ENCODE measurements at places on chromosomes 16 and 17.

GRCh38 chr17:28937044-28937729 lies 14.1 kb downstream of the PHF12 start:
- DNase-seq: no peak

DNA sequence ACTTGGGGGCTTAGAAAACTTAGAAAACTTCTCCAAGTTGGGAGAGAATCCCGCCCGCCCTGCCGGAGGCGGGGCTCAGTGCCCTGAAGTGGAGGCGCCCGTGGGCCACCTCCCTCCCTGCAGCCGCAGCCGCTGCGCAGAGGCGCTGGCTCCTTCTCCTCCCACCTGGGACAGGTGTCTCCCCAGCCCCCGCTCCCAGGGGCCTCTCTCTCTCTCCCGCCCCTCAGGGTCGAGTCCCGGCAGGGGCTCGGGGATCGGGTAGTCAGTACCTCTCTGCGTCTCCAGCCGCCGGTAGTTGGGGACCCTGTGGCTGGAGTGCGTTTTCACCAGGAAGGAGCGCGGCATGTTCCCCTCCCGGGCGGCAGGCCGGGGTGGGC lies 257 bp downstream of the SNAI3 start:
- no peak for DNase-seq

DNA sequence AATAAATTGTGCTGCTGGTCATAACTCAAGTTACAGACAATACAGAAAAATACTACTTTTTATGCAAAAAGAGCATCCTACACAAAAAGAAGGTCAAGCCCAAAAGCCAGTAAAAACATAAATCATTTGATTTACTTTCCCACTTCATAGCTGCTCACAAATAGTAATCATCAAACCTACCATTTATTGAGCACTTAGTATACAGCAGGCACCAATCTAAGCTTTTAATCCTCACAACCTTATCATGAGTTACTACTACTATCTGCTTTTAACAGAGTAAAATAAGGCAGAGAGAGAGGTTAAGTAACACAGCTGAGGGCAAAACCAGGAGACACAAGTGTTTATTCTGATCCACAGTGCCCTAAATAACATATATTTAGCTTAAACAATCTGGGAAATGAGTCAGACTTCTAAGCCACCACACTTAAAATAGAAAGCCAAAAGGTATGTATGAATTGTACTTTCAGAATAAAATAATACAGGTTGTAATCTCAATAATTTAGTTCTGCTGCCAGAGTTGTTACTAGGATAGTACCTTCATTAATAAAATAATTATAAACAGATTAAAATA lies 1.7 kb upstream of the AARS1 start:
- no peak for DNase-seq

- no peak for DNase-seq
These were observed 86.7 kb upstream of the GSE1 start for GRCh38 chr16:85526185-85526974.

DNA sequence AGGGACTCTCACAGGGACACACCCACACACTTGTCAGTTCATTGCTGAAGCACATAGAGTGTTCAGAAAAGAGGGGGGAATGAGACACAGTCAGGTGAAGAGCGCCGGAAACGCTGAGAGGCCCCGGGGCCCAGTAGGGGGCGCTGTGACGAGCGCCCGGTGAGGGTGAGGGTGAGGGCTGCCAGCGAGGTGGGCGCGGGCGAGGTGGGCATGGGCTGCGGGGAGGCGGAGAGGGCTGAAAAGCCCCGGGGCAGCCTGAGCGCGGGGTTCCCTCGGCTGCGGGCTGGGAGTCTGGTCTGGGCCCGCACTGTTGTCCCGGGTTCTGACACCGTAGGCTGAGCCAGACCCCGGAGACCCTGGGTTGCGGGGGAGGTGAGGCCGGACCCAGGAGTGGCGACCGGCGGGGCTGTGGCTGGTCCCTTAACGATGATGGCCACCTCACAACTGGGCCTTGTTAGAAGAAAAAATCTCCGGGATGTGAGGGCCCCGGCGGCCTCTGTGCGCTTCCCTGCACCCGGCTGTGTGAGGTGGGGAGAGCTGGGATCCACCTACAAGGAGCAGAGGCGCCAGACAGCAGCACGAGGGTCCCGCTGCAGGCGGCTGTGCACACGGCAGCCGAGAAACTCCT lies 91.4 kb downstream of the C16orf78 start:
- DNase-seq: no peak
